ENCODE measurements at places on chromosomes 12 and 14.

DNA sequence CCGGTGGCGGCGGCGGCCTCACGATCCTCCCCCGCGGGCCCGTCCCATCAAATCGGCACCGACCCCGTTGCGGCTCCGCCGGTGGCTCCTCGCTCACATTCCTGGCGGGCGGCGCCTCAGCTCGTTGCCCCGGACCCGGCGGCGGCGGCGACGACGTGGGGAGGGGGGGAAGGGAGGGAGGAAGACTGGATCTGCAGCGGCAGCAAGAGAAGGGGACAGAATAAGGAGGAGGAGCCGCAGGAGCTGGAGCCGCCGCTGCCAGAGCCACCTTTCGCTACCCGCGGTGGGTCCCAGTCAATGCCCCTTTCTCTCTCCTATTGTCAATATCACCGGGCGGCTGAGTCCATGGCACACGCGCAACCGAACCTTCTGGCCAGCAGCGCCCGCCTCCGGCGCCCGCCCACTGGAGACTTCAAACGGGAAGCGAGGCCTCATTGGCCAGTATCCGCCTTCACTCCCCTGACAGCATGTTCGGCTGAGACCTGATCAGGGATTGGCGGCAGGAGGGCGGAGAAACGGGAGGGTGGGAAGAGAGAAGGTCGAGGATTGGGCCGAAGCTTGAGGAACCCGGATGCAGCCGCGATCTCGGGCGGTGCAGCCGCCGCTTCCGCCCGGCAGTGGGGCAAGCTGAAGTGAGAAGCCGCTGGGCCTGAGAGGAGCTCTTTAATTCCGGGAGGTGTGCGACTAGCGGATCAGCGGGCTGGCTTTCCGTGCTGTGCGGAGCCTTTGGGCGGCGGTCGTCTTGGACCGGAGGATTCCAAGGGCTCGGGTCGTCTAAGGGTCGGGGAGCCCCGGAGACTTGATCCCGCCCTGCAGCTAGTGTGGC, at the start of gene PPP2R5E:
TSS of gene PPP2R5E (minus strand) at position 378 of the 826 bp plus-strand sequence. CDS start 3,692 bp downstream, outside the sequence.
- peak; percentile 99 for DNase-seq

DNA sequence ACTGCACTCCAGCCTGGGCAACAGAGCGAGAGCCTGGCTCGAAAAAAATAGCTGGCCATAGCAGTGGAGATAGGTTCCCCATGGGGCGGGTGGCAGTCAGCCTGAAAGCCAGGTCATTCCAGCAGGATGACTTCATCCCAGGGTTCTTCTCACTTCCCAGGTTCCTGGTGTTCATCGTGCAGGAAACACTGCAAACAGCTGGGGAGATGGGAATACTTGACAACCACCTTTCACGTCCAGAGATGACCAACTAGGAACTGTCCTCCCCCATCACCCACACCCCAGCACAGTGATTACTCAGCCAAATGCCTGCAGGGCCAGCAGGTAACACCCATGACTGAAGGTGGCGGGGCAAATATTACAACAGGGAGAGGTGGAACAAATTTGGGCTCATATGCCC, 1.7 kb downstream of the VSIG10 start:
- no peak for DNase-seq

DNA sequence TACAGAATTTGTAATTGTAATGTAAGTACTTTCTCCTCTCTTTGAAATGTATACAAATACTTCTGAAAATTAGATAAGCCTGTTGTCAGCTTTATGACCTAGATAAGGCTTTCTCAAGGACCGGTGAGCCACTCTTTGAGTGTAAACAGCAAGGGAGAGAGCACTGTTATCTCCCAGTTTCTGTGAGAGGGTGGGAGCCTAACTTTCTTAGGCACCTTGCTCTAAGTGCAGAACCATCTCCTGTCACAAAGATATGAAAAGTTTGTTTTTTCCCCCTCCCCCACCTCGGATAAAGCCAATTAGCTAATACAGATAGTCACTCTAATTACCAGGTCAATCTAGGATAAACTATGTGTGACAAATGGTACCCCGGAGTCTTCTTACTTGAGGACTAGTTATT, 35.8 kb downstream of the CAPS2 start:
- DNase-seq = no peak

DNA sequence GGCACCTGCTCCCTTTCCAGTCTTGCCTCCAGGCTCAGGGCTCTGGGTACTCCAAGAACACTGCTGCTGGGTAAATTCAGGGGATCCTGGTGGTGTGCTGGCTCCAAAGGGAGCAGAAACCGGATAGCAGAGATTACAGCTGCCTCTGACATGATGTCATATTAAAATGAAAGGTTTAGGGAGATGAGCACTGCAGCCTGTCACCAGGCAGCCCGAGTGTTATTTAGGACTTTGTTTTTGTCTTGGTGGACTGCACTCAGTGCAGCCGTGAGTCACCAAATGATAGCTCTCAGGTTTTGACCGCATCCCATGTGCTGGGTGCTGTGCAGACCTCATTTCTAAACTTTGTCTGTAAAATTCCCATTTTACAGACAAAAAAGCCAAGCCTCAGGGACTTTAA, 266.0 kb upstream of the CRY1 start:
- DNase-seq = peak; percentile 62

DNA sequence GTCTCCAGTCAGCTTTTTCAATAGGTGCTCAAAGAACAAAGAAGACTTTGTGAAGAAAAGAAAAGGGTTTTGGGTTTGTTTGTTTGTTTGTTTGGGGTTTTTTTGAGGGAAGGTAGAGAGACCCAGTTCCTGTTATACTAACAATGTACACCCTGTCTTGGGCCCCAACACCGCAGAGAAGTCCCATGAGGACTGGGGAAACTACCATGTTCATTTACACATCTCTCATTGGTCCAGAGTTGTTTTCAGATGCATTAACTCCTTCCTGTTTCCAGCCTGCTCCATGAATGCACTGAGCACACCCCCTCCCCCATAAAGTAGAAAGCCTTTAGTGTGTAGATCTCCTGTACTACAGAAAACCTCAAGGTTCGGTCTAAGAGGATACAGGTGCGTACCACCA, 51.1 kb upstream of the SLC8A3 start:
- DNase-seq = no peak

DNA sequence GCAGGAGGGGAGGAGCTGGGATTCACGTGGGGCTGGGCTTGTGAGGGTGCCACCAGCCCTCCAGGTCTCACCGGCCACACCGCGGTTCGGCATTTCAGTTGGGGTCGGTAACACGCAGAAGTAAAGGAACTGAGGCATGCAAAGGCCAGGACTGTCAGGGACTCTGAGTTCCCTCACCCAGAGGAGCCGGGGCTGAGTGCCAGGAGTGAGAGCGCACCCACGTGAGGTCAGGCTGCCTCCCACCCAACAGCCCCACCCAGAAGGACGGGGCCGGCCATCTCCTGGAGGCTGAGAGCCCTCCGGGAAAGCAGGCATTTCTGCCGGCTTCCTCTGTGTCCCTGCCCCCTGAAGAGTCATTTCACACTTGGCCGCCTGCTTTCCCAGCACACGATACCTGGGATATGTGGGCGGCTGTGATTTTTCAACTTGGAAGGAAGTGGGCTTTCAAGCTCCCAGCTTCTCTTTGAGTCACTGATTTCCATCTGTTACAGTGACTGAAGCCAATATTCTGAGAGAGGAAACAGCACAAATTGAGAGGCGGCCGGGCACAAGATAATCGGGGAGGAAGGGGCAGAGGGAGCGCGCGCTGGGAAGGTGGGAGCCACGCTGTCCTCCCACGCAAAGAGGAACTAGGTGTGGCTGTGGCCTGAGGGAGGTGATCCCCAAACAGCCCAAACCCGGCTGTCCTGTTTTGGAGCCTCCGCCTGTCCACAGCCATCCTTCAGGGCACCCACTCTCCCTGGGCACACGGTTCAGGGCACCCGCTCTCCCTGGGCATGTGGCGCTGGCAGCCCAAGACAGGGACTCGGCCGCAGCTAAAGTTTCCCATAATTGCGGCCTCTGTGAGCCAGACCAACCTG, 19.0 kb downstream of the GALNT9 start:
- DNase-seq = no peak

Measured in GM03348 (cell line).